ENCODE measurements at places on chromosomes 16 and 17.

DNA sequence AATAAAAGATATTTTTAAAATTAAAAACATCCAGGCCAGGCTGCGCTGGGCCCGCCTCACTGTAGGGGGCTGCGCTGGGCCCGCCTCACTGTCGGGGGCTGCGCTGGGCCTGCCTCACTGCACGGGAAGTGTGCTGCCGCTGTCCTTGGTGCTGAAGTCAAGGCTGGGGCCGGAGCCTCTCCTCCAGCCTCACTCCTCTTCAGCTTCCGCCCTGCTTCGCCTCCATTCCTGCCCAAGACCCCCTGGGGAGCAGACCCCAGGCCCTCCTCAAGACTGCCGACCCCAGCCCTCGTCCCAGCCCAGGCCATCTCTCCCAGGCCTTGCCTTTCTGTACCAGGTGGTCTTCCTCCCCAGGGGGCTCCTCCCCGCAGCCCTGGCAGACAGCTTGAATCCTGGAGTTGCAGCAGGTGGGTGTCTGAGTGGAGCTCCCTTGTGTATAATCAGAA, 26.2 kb downstream of the ENDOV start:
- DNase-seq, result no peak

DNA sequence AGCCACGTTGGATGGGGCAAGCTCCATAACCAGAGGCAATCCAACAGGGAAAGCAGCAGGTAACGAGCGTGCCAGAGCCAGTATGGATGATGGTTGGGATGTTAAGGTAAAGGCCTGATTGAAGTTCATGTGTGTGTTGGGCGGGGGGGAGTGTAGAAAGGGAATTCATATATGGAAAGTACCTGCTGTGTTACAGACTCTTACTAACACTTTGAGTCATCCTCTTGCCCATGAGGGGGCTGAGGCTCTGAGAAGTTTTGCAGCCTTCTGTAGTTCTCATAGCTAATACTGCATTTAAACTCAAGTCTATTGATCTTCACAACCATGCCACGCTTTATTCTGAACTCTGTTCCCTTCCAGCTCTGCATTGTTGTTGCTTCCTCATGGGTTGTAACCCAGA, 28.5 kb downstream of the SYCE1L start:
- DNase-seq, result no peak

DNA sequence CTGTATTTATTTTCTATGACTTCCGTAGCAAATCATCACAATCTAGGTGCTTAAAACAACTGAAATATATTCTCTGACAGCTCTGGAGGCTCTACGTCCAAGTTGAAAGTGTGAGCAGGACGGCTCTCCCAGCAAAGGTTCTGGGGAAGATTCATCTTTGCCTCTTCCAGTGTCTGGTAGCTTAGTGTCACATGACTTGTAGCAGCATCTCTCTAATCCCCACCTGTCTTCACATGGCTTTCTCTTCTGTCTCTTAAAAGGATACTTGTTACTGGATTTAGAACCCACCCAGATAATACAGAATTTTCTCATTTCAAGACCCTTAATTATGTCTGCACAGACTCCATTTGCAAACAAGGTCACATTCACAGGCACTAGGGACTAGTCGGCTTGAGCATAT, 687.7 kb upstream of the RBFOX1 start:
- DNase-seq, result no peak

- no peak for DNase-seq
Observed at GRCh38 chr16:8110572-8111514, 479.5 kb downstream of the TMEM114 start.

DNA sequence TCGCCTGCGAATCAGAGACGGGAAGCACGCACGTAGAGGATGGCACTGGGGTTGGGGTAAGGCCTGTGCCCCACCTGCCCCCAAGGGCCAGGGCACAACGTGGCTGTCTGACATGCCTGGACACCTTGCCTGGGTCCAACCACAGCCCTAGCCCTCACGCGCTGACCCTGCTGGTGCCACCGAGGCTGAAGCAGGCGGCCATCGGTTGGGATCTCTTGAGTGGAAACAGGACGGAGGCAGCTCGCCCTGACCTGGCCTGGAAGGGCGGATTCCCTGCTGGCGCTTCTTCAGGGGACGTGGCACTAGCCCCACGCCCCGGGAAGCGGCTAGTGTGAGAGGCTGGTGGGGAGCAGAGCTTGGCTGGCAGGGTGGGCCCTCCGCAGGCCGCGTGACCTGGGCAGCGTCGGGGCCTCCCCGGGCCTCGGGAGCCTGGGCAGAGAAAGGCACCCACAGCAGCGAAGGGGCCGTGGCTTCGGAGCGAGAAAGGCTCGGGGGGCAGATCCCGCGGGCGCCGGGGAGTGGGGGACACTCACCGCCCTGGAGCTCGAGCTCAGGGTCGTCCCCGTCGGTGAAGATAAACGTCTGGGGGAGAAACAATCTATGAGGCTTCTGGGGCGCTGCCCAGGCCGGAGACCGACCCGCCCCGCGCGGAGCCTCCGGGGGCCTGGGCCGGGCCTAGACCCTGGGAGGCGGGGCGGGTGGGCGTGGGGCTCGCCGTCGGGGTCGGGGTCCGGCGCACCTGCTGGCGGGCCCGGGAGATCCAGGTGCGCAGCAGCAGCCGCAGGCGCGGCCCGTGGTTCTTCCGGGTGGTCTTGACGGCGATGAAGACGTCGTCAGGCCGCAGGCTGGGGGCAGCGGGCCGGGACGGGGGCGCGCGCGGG, 610 bp downstream of the RFNG start:
- no peak for DNase-seq

DNA sequence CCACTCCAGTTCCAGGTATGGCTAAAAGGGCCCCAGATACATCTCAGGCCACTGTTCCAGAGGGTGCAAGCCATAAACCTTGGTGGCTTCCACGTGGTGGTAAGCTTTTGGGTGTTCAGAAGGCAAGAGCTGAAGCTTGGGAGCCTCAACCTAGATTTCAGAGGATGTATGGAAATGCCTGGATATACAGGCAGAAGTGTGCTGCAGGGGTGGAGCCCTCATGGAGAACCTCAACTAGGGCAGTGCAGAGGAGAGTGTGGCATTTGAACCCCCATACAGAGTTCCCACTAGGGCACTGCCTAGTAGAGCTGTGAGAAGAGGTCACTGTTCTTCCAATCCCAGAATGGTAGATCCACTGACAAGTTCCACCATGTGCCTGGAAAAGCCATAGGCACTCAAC, 267.3 kb downstream of the SLC39A11 start:
- no peak for DNase-seq

DNA sequence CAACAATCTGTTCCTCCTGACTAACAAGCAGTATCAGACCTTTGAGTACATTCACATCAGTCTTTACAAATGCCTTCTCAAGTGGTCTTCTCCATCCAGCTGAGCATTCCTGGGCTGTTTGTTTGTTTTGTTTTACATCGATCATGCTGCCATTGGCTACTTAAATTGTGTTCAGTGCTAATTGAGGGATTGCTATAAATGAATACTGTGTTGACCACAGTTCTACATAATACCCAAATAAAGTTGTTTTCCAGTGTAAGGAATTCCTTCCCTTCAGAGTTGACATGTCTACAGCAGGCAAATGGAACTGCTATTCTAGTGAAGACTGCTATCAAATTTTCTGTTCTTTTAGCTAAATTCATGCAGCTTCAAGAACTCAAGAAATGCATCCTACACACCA, 3.2 kb downstream of the CDH8 start:
- no peak for DNase-seq

DNA sequence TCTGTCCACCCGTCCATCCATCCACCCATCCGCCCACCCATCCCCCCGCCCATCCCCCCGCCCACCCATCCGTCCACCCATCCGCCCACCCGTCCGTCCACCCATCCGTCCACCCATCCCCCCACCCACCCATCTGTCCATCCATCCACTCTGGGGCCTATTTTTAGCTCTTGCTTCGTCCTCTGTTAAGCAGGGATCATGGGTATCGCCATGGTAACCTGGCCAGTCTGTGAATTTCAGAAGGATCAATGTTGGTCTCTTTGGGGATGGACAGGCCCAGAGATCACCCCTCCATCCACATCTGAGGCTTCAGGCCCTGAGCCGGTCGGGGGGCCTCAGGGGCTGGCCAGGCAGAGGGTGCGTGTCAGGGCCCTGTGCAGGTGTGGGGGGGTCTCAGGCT, 15.2 kb upstream of the DPEP1 start:
- DNase-seq, result no peak

DNA sequence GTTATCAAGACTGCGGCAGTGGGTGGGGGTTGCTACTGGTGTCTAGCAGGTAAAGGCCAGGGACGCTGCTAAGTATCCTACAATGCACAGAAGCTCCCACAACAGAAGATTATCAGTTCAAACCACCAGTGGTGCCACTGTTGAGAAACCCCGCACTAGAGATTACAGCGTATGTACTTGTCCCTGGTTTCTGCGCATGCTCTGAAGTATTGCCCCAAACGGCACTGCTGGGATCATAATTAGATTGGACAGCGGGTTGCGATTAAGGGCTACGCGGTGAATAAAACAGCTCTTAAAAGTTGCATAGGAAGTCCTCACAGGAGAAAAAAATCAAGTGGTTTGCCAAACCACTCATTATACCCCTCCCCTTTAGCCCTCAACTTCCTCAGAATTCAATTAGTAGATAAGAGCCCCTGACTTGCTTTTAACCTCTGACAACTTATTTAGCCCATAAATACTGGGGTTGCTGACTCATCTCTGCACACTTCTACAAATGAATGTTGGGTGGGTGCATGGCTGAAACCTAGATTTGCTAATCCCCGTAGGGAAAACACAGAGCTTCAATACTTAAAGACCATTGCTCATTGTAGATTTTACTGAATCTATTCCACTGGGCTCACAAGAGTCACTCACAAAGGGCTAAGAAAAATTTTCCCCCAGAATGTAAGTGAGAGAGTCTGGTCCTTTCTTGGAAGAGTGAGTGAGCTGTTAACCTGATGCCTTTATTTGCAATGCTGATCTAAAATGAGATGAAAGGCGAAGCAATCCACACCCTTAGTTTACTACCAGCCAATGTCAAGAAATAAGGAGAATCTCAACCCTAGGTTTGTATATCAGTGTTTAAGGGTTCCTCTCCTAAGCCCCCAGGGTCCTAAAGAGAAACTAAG, 91.8 kb downstream of the RGS9 start:
- DNase-seq, result no peak

DNA sequence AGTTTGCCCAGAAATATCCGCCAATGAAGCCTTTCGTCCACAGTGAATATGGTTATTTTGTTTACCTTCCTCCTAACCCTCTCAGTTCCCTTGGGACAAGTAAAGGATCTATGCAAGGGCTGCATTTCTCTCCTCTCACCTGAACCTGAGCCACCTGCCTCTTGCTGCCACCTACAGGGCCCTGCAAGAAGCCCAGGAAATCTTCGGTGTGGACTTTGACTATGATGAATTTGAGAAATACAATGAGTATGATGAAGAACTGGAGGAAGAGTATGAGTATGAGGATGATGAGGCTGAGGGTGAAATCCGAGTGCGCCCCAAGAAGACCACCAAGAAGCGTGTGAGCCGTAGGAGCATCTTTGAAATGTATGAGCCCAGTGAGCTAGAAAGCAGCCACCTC, 14.0 kb downstream of the SUPT6H start:
- DNase-seq, result no peak

DNA sequence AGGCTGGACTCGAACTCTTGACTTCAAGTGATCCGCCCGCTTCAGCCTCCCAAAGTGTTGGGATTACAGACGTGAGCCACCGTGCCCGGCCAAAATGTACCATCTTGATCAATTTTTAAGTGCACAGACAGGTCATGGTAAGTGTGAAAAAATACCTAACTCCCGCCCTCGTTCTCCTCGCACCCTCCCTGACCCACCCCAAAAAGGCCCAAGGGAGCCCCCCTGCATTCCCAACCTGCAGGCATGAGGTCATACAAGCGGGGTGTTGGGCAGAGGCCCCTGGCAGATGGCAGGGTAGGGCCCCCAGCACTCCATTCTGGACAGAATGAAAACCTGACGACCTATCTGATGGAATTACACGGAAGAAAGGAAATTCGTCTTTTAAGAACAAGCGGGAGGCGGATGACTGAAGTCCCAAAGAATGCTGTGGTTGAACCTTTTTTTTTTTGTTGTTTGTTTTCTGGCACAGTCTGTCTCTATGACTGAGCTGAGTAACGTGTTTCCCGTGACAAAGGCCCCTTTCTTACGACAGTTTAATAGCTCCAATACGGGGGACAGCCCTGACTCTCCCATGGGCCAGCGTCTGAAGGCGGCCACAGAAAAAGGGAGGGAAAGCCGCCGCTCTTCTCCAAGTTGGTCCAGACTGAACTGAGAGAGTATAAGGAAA, 376.4 kb downstream of the SLC39A11 start:
- DNase-seq, result peak; percentile 33

DNA sequence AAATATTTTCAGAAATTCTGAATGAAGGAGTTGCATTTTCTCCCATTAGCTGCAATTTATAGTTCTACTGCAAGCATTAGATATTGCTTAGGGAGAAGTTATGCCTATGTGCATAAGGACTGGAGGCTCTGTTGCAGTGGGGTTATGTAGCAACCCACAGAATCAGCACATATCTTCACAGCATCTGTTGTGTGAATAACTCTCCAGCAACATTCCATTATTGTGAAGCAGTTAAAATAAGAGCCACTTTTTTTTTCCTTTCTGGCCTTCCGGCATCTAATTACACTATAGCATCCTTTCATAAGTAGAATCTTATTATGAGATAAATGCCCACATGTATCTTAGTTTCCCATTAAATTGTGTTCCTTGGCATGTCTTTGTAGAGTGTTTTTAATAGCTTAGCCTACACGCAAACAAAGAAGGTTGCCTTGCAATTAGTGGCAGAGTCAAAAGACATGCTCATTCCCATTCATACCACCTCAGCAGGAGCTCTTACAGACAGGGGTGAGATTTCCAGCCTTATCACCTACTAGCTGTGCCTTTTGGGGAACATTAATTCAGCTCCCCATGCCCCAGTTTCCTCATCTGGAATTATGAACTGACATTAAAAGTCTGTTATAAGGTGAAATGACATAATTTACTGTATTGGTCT, 596.0 kb upstream of the GOT2 start:
- DNase-seq, result no peak

GRCh38 chr16:77801817-77802216, 13.5 kb downstream of the VAT1L start:
- no peak for DNase-seq

- DNase-seq, result no peak
Observed at GRCh38 chr17:31398381-31399311, 7.2 kb downstream of the RAB11FIP4 start.

GRCh38 chr16:58842156-58842555, 108.0 kb upstream of the GOT2 start:
- no peak for DNase-seq

- no peak for DNase-seq
Observed at GRCh38 chr17:28928061-28928460, 23.3 kb downstream of the PHF12 start.

GRCh38 chr16:73614131-73614530, 566.2 kb upstream of the ZFHX3 start:
- DNase-seq, result no peak

GRCh38 chr16:85711982-85712587, 23.3 kb upstream of the GINS2 start:
- no peak for DNase-seq

- DNase-seq, result no peak
Observed at GRCh38 chr16:57325458-57325857, 33.1 kb upstream of the CCL22 start.

- peak; percentile 48 for DNase-seq
Observed at GRCh38 chr16:75733305-75734211, 7.3 kb upstream of the CPHXL start.

All from midbrain (tissue), 1 donor.